ENCODE measurements at places on chromosomes 13 and 19. TPM values are rescaled to one million over a fixed set of nuclear protein-coding genes. Genes with fewer than 3 reads are reported as not detected.

The PABPC3 gene
- 0.22 TPM for total RNA-seq

The CGB7 gene
- total RNA-seq, result 0.13 TPM

The F2RL3 gene
- total RNA-seq, result 2.4 TPM

The CGB8 gene
- not detected for total RNA-seq

The ZNF772 gene
- total RNA-seq, result 15.3 TPM

The MEDAG gene
- total RNA-seq, result 13.0 TPM

The ZNF331 gene
- 8.2 TPM for total RNA-seq

The ZFP28 gene
- 9.2 TPM for total RNA-seq

The IGFL3 gene
- not detected for total RNA-seq

The AP1M2 gene
- not detected for total RNA-seq

The COL5A3 gene
- under 0.01 TPM for total RNA-seq

The KLK4 gene
- total RNA-seq, result not detected

The FCAR gene
- total RNA-seq, result not detected

The SLC15A1 gene
- 0.27 TPM for total RNA-seq

The ZNF559 gene
- 17.4 TPM for total RNA-seq

The TMEM150B gene
- not detected for total RNA-seq

The CRX gene
- not detected for total RNA-seq

The WDR88 gene
- not detected for total RNA-seq

The KCNRG gene
- 2.2 TPM for total RNA-seq

The C19orf67 gene
- total RNA-seq, result not detected

The ZNF121 gene
- total RNA-seq, result 47.1 TPM

The FARSA gene
- total RNA-seq, result 61.8 TPM

The ZNF490 gene
- total RNA-seq, result 9.4 TPM

The RNF17 gene
- total RNA-seq, result not detected

The DKKL1 gene
- total RNA-seq, result not detected

The ZFP82 gene
- total RNA-seq, result 5.5 TPM

The DIAPH3 gene
- 59.7 TPM for total RNA-seq

The EPN1 gene
- total RNA-seq, result 86.4 TPM

The SULT2A1 gene
- not detected for total RNA-seq

The RASGRP4 gene
- not detected for total RNA-seq

The SH2D3A gene
- total RNA-seq, result not detected

The C3 gene
- 0.27 TPM for total RNA-seq

The KIR2DL3 gene
- total RNA-seq, result not detected

The PEAK3 gene
- not detected for total RNA-seq

The JAK3 gene
- total RNA-seq, result 1.9 TPM

The ZNF93 gene
- total RNA-seq, result 11.8 TPM

The PPM1N gene
- total RNA-seq, result 1.5 TPM

The TLE2 gene
- total RNA-seq, result 13.7 TPM

The LRFN3 gene
- total RNA-seq, result 4.4 TPM

The TMPRSS9 gene
- under 0.01 TPM for total RNA-seq

The POU2F2 gene
- total RNA-seq, result 0.40 TPM

The DCLK1 gene
- total RNA-seq, result 3.5 TPM

The ASF1B gene
- total RNA-seq, result 22.9 TPM

The LILRA6 gene
- not detected for total RNA-seq

The RAD23A gene
- 80.7 TPM for total RNA-seq

The DACH1 gene
- total RNA-seq, result 7.3 TPM

The SERPINE3 gene
- total RNA-seq, result 0.07 TPM

The NXNL1 gene
- not detected for total RNA-seq

The GARIN5B gene
- total RNA-seq, result not detected

The ZSCAN22 gene
- 2.9 TPM for total RNA-seq

The CEACAM4 gene
- not detected for total RNA-seq

The PSG1 gene
- not detected for total RNA-seq

The TBCB gene
- 105 TPM for total RNA-seq

The ZNF729 gene
- total RNA-seq, result not detected

The ZNF583 gene
- total RNA-seq, result 4.0 TPM

The EFNA2 gene
- total RNA-seq, result not detected

The PTH2 gene
- not detected for total RNA-seq

The SRRM5 gene
- total RNA-seq, result 0.27 TPM
